ENCODE measurements at places on chromosomes 3 and 15.

DNA sequence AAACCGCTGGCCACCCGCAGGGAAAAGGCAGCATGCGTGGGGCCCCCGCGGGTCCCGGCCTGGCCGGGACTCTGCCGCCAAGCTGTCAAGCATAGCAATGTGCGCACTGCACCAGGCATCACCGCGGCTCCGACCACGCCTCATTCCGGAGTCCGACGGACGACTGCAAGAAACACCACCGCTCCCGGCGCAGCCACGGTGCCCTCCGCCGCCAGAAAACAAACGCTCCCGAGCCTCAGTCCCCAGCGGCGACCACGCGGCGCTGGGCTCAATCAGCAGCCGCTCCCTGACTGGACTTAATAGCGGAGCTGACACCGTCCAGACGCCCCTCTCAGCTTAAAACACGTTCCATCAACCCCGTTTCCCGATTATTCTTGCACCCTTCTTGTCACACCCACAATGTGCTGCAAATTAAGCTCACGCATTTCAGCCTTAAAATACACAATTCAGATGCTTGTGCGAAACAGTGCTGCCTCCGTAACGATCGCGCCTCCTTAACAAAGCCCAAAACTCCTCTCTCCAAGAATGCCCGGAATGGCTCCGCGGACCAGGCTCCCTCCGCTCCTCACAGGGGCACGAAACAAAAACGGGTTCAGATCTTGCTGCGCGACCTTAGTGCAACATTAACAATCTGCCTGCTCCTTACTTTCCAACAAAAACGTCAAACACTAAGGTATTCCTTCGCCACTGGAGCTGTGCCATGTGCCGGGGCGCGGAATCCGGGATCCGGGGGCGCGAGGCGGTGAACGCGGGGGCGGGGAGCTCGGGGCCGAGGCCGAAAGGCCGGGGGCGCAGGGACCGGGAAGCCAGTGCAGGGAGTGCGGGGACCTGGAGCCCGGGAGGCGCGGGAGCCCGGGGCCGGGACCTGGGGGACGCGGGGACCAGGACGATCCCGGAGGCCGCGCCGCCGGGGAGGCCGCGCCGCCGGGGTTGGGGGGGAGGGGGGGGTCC is 655 bp downstream of the CYFIP1 start:
- DNase-seq: peak; percentile 53

DNA sequence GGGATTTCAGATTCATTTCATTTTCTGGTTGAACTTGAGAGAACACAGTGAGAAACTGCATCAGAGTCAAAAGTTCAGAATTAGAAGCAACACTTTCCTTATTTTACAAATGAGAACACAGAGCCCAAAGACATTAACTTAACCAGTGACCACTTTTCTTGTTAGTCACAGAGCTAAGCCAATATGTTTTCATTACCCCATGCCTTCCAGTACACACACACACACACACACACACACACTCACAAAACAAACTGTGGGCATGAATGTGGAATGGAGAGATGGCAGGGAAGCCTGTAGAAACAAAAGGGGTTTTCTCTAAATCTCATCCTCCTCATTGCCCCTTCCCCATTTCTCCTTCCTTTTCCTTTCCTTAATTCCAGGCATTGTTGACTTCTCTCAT is 267.4 kb upstream of the GADL1 start:
- no peak for DNase-seq

GRCh38 chr3:144662729-144663128 is 691.1 kb downstream of the DIPK2A start:
- DNase-seq: no peak

DNA sequence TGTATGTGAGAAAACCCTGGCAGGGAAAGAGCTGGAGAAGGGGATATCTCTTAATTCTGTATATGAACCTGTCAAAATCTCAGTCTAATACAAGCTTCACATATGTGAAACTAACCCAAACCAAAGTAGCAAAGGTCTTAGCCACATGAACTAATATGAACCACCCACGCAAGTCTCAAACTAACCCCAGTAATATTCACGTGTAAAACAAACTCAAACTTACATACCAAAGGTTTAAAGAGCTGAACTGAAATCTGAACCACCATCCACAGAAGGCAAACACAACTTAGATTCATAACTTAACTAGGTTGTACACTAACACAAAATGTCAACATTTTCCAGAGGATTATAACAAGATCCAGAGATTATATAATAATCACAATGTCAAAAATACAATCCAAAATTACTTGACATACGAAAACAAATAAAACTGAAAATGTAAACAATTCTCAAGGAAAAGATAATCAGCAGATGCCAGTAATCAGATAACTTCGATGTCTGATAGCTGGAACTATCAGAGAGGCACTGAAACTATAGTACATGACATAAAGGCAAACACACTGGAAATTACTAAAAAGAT is 64.1 kb downstream of the VPS13C start:
- no peak for DNase-seq

DNA sequence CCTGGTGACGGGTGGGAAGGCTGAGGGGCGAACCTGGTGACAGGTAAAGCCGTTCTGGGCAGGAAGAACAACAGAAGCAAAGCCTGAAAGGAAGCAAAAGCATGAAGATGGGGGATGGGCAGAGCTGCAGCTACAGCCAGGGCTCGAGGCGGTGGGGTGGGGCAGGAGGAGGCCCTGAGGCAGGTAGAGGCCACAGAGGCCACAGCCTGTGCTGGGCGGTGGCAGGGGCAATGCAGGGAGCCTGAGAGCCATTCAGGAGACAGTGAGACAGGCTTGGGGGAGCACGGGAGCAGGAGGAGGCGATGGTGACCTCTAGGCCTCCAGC is 8.2 kb downstream of the PCSK6 start:
- DNase-seq: no peak

GRCh38 chr3:189449084-189449483 is 182.1 kb upstream of the TP63 start:
- no peak for DNase-seq

GRCh38 chr3:69251078-69251805 is 128.8 kb upstream of the LMOD3 start:
- DNase-seq: no peak

- DNase-seq: no peak
These were observed 46.7 kb downstream of the PARP14 start for GRCh38 chr3:122727294-122727693.

Measured in activated CD4-positive, alpha-beta T cell treated with anti-CD3 and anti-CD28 coated beads, Interleukin-2, amount 50 U/mL, for 48 hours (primary cell).